ENCODE measurements at places on chromosomes 12 and 14.

GRCh38 chr14:76203086-76204001 lies 51.6 kb downstream of the GPATCH2L start:
- no peak for DNase-seq

DNA sequence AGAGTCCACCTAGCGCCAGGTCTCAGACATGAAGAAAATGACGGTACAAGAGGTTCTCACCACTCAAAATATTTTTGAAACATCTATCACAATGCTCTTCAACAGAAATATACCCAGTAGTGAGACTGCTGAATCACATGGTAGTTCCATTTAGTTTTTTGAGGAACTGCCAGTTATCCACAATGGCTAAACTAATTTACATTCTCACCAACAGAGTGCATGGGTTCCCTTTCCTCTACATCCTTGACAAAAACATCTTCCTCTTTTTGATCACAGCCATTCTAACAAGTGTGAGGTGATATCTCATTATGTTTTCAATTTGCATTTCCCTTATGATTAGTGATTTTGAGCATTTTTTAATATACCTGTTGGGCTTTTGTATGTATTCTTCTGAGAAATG lies 5.7 kb upstream of the GPR65 start:
- no peak for DNase-seq

GRCh38 chr12:49929581-49929980 lies 21.0 kb upstream of the AQP2 start:
- no peak for DNase-seq

- DNase-seq: no peak
Observed at GRCh38 chr12:104730763-104731162, 227.3 kb downstream of the SLC41A2 start.

DNA sequence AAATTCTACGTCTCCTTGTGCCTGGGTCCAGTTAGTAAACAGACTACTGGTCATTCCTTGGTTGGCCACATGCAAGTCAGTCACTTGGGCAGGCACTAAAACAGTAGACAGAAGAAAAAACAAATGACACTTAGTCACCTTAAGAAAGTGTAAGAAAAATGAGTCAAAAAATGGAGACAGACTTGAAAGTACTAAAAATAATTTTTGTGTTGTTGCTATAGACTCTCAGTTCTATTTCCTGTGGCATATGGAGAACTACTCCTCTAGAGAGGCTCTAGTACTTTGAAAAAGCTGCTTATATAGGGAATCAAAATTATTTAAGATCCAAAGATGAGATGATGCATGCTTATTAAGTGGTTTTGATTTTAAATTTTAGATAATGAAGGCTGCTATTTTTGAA lies 56.0 kb downstream of the PTPRB start:
- no peak for DNase-seq

- DNase-seq: no peak
Observed at GRCh38 chr14:87874676-87875075, 118.3 kb downstream of the GALC start.

GRCh38 chr14:93734086-93734822 lies 54.0 kb downstream of the PRIMA1 start:
- peak; percentile 3 for DNase-seq

- peak; percentile 77 for DNase-seq
Observed at GRCh38 chr12:12379831-12380730, 23.2 kb downstream of the BORCS5 start.

GRCh38 chr14:72851635-72852034 lies 42.3 kb downstream of the DPF3 start:
- DNase-seq: no peak

DNA sequence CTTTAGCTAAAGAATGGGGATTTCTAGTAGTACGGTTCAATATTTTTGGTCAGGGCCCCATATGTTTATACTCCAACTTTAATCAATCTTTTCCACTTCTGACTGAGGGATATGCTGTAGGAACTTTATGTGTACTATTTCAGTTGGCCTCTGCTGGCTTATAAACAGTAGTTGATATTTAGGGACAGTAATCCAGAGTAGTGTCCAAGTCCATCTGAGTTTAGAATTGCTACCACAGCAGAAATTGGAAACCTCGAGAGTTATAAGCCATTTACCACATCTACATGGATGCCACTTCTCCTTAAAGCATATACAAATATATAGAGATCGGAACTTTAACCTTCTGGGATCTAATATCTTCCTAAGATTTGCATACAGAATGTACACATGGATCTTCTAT lies 11.6 kb downstream of the LPCAT3 start:
- DNase-seq: no peak

Data from CD4-positive, CD25-positive, alpha-beta regulatory T cell (primary cell).